Neural progenitor cell (in vitro differentiated cells): ENCODE measurements at places on chromosomes 4 and X. TPM values are rescaled to one million over a fixed set of nuclear protein-coding genes. Genes with fewer than 3 reads are reported as not detected.

The TLR10 gene
- total RNA-seq, result not detected in 2 replicates

The ZNF630 gene
- 2.1 and 2.4 TPM in 2 replicates for total RNA-seq

The CXCL8 gene
- total RNA-seq, result not detected in 2 replicates

The TMEM154 gene
- 2.0 and 3.0 TPM in 2 replicates for total RNA-seq

The ANXA10 gene
- total RNA-seq, result not detected in 2 replicates

The OTUD6A gene
- total RNA-seq, result not detected in 2 replicates

The F9 gene
- not detected in 2 replicates for total RNA-seq

The TMPRSS11F gene
- total RNA-seq, result not detected in 2 replicates

The MBNL3 gene
- total RNA-seq, result 2.4 and 3.4 TPM in 2 replicates

The SPACA5 gene
- total RNA-seq, result 9.6 TPM in 1 of 2 replicates, not detected in the other

The TMEM47 gene
- 85.2 and 106 TPM in 2 replicates for total RNA-seq

The ARHGAP24 gene
- total RNA-seq, result 2.2 and 2.6 TPM in 2 replicates
